ENCODE measurements at places on chromosomes 1 and 21.

GRCh38 chr1:166083887-166084286, 82.9 kb downstream of the FAM78B start:
- no peak for DNase-seq

- DNase-seq = no peak
Observed at GRCh38 chr1:110506541-110506940, 12.4 kb downstream of the KCNA10 start.

- no peak for DNase-seq
Observed at GRCh38 chr1:2284932-2285331, 56.8 kb downstream of the SKI start.

DNA sequence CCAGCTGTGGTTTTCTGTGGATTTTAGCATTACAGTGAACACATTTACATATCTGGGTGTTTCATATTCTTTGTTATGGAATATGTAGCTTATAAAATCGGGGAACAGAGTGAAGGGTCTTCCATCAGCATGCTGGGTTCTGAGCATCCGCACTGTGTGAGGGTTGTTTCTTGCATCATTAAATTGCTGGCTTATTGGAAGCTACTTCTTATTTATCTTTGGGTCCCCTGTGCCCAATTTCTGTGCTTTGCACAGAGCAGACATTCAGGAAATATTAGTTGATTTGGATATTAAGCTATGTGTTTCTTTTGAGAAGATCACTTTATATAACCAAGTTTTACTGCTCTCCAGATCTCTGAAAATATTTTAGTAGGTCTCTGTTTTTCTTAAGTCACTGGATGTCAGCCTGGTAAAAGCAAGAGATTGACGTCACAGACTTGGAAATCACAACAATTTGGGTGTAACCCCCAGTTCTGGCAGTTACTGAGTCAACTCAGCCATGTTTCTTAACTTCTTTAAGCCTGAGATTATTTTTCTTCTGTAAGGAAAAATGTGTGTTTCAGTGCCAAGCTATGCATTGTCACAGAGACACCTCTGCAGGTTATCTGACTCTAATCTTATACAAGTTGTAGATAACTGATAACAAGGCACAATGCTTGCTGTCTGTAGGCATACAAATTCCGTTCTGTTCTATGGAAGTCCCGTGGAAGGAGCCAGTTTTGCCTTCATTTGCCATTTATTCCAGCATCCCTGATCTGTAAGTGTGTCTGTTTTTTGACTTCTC, 258.3 kb upstream of the KAZN start:
- DNase-seq = no peak

GRCh38 chr1:169105434-169106094, 926 bp upstream of the ATP1B1 start:
- peak; percentile 85 for DNase-seq

GRCh38 chr21:36134803-36135390, at the start of gene CBR3:
Gene CBR3, plus strand, starts transcription at chr21:36135079. Its CDS starts 114 bp downstream, at chr21:36135193.
- peak; percentile 49 for DNase-seq

DNA sequence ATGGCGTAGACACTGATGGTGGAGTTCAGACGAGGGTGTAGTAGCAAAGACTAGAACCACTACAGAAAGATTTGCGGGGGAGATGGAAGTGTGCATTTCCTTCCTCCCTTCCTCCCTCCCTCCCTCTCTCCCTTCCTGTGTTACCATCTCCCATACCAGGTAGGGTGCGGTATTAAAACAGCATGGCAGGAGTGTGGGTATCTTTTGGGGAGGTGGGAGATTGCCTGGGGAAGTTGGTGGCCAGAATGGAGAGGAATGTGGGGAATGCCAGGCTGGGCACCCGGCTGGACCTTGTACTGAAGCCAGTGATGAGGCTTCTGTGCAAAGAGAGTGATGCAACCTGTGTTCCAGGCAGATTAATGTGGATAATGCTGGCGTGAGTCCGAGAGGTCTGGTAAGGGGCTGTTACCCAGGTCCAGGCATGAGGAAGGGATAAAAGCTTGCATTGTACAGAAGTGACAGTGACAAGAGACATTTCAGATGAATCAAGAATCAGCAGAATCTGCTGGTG, 30.3 kb upstream of the PPP2R5A start:
- DNase-seq = peak; percentile 14

DNA sequence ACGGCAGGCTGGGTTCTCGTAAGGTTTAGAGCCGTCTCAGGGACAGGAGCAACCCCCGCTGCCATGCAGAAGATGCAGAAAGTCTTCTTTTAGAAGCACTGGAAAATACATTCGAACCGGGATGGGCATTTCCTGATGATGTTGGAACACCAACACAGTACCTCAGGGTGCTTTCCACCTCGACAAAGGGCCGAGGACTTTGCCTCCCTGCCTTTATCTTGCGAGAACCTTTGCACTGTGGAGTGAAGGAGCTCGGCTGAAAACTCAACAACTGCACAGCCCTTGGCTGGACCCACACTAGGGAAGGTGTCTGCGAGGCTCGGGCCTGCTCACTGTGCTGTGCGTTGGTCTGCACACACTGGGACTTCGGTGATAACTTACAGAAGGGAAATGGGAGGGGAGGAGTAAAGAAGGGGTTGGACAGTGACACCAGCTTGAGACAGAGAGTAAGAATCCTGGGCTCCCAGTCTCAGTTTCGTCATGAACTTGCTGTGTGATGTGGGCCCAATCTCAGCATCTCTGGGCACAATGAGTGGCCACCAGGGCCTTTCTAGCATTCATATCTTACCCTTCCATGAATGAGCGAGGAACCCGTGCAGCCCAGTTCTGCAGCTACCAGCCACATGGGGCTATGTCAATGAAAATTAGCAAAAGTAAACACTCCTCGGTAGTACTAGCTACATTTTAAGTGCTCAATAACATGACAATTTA, 18.2 kb downstream of the RCAN1 start:
- DNase-seq = no peak

DNA sequence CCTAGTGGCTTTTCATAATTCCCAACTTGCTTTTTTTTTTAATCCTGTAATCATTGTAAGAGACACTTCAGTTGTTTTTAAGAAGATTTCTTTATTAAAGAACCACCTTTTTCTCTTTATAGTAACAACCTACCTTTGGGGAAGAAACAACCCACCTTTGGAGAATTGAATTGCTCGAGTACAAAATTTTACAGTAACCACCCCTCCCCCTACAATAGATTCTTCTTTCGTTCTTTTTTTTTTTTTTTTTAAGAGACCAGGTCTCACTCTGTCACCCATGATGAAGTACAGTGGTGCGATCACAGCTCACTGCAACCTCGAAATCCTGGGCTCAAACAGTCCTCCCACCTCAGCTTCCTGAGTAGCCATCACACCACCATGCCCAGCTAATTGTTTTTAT, 2.1 kb upstream of the LRRC40 start:
- no peak for DNase-seq

- DNase-seq = no peak
Observed at GRCh38 chr1:66617362-66618184, 83.6 kb downstream of the SGIP1 start.

DNA sequence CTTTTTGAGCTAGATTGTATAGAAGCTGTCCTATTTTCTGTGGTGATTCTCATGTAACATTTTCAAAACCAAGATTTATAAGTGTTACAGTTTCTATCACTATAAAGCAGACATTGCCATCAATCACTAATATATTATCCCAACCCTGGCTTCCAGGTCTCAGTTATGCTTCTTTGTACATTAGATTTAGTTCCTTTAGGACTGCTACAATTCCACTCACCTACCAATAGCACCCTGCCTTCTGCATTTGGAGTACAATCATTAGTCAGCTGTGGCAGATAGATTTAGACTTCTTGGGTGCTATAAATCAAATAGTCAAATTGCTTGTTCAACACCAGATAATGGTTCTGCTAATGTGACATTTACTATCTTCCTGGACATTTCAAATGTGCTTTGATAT, 281.6 kb downstream of the BRINP3 start:
- no peak for DNase-seq

DNA sequence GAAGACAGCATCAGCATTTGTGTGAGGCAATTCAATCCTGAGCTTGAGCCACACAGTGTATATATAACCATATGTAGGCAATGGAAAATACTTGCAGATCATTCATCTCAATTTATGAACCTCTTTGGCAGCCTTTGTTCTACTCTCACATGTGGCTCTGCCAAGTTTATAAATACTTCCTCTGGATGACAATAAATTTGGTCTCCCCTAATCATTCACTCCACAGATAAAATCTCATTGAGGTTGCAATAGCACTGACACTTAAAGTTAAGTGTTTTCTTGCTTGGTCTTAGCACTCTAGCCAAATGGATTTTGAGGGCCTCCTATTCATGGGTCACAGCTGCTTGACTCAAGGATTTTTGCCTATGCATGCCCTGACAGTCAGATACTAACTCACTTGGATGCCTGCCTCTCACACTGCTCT, 136.6 kb upstream of the VANGL1 start:
- no peak for DNase-seq

DNA sequence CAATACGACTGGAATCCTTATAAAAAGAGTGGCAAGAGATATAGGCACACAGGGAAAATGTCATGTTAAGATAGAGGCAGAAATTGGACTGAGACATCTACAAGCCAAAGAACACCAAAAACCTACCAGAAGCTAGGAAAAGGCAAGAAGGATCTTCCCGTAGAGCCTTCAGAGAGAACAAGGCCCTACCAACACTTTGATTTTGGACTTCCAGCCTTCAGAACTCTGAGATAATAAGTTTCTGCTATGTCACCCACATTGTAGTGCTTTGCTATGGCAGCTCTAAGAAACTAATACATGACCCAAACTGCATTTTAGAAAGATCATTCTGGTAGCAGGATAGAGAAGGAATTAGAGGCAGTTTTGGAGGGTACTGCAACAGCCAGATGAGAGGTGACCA, 24.1 kb upstream of the MUTYH start:
- no peak for DNase-seq

DNA sequence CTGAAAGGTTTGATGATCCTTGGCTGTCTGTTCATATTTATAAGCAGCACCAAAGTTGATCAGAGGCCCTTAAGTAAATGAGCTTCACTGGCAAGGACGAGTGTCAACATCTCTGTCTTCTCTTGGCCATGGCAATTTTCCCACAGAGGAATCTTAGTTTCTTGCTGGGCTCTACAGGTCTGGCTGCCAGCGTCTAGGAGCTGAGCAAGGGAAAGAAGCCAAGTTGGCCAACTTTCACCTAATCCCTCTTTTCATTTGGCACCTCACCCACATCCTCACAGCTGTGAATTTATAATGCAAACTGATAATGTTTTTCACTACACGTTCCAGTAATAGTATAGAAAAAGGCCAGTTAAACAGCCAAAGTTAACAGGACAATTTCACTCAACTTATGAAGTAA, 99.0 kb upstream of the LBR start:
- DNase-seq = no peak

DNA sequence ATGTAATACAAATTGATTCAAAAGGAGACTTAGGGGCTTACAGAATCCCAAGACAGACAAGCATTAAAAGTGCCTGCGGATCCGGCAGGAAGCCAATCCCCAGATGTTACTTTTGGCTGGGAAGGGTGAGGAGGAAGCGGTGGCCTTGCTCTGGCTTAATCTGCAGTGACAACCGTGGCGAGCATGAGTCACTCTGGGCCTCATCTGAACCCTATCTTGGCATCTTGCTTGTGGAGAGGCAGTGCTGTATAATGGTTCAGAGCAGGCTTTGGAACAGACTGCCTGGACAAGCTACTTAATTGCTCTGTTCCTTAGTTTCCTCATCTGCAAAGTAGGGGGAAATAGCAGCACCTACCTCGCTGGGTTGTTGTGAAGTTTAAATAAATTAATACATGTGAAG, 74.1 kb downstream of the XCL2 start:
- peak; percentile 85 for DNase-seq

DNA sequence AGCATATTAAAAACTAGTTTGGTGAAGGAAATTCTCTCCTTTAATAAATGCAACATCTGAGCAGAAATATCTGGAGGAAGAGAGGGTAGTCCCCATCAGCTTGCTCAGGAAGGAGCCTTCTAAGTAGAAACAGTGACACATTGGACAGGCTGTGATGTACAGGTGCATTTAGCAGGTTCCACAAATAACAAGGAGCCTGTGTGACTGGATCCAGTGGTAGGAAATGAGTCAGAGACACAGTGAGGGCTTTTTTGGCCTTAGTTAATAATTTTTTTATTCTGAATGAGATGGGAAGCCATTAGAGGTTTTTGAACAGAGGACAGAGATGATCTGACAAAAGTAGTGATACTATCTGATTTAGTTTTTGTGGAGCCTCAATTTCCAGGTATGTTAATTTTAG, 738.9 kb upstream of the PTBP2 start:
- DNase-seq = no peak

- no peak for DNase-seq
Observed at GRCh38 chr1:184422490-184423233, 35.8 kb downstream of the C1orf21 start.

- DNase-seq = no peak
Observed at GRCh38 chr1:233667741-233668140, 53.8 kb downstream of the KCNK1 start.

DNA sequence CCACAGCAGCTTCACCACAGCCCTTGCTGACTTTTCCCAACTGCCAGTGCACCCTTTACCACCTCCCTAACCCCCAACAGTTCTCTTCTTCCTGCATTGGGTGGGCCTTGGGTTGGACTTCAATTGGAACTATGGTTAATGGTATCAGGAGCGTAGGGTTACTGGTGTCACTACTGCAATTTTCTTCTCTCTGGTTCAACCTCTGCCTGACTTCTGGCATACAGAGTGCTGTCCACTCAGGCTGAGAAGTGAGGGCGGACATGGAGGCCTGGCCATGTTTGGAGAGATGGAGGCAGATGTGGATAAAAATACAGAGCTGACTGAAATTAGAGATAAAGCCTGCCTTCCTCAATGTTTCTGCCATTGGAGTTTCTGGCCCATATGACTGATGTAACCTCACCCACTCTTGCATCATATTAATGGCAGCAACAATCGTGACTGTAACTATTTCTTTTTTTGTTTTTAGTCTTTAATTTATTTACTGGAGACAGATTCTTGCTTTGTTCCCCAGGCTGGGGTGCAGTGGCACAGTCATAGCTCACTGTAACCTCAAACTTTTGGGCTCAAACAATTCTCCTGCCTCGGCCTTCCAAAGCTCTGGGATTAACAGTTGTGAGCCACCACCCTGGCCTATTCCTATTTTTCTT, 87.8 kb downstream of the NAV1 start:
- no peak for DNase-seq

- no peak for DNase-seq
Observed at GRCh38 chr1:57623791-57624538, 200.1 kb upstream of the DAB1 start.

- DNase-seq = no peak
Observed at GRCh38 chr1:232029315-232029714, 402.7 kb downstream of the DISC1 start.

- peak; percentile 34 for DNase-seq
Observed at GRCh38 chr1:200861937-200862647, 10.7 kb upstream of the GPR25 start.

DNA sequence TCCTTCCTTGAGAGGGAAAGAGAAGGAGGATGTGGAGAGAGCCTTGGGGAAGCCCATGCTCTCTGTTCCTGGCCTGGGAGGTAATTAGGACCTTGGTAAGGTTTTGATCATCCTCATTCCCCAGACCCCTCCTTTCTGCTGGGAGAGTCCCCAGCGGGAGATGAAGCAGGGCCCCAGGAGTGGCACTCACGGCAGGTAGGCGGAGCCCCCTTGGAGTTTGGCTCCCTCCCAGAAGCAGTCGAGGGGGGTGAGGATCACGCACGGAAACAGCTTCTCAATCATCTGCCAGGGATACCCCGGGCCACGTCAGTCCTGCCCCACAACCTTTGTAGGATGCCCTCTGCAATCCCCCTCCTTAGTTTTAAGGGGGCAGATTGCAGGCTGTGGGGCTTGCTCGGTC, 11.5 kb downstream of the PTCH2 start:
- DNase-seq = no peak
